ENCODE measurements at places on chromosomes 5 and 9. TPM values are rescaled to one million over a fixed set of nuclear protein-coding genes. Genes with fewer than 3 reads are reported as not detected.

GRCh38 chr5:144680711-144681110 lies 510.0 kb downstream of the KCTD16 start:
- DNase-seq: no peak

DNA sequence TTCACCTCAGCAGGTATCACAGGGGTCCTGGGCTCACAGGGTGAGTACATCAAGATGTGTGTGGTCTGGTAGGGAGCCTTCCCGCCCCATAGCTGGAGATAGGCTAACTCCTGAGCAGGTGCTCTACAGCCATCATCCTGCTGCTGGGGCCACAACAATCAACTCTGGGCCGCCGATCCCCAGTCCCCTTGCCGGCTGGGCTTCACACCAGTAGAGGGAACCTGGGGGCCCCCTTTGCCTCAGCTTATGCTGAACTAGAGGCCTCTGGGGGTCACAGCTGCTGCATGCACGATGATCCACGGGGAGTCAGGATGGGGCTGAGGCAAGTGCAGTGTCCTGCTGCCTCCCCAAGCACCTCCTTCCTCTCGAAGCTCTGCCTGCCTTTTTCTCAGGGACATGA lies 46.5 kb downstream of the IRF1 start:
- no peak for DNase-seq

GRCh38 chr9:114209151-114209550 lies 53.8 kb downstream of the COL27A1 start:
- DNase-seq: no peak

DNA sequence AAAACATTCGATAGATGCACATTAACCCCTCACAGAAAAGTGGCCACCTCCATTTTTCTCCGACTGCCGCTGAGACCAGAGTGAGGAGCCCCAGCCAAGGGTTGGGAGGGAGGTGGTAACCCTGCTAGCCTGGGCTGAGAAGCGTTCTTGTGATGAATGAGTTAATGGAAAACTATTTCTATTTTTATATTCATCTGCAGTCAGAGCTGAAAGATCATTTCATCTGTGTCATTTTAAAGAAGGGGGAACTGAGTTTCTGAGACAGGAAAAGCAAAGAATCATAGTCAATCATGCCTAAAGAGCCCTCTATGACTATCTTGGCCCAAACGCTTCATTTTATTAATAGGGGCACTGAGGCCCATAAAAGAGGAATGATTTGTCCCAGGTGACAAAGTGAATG lies 229.5 kb downstream of the PAPPA start:
- no peak for DNase-seq

GRCh38 chr9:125475385-125475784 lies 213.8 kb downstream of the GAPVD1 start:
- DNase-seq: no peak

DNA sequence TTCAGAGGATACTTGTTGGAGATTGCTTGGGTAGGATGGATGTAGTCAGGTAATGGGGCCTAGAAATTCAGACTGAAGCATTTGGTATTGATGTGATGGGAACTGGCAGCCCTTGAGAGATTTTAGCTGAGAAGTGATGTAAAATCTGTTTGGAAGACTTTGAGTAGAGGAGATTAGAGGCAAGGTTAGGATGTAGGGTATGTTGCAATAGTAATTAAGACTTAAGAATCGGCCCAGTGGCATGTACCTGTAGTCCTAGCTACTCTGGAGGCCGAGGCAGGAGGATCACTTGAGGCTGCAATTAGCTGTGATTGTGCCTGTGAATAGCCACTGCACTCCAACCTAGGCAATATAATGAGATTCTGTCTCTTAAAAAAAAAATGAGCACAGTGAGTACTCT lies 6.7 kb downstream of the NSD1 start:
- no peak for DNase-seq

GRCh38 chr9:117815315-117815714 lies 111.1 kb downstream of the TLR4 start:
- DNase-seq: no peak

DNA sequence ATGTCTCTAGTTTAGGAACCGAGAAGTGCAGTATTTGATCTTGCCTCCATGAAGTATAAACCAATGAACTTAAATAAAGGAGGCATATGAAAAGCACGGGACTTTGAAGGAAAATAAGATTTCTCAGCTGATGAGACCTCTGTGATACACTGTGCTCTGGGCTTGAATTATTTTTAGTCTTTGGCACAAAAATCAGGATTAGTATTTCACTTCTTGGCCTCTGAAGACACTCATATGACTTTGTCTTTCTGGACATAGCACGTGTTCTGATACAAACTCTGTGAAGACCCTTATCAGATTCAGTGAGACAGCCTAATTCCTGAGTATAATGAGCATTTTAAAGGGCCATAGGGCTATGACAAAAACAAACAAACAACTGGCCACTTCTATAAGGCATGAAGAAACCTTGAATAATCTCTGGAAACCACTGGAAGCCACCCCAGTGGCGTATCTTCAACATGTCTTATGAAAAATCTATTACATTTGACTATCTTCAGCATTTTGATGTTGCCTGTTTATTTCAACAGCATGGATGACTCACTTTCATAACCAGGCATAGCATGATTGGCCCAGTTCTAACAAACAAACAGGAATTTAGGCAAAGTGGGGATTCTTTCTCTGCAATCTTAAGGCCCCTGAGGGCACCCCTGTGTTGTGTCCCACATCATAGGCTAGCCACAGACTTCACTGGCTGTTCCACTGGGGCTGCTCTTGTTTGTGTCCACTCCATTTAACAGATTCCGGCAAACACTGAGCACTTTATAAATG lies 90.3 kb upstream of the ZNF462 start:
- DNase-seq: no peak

DNA sequence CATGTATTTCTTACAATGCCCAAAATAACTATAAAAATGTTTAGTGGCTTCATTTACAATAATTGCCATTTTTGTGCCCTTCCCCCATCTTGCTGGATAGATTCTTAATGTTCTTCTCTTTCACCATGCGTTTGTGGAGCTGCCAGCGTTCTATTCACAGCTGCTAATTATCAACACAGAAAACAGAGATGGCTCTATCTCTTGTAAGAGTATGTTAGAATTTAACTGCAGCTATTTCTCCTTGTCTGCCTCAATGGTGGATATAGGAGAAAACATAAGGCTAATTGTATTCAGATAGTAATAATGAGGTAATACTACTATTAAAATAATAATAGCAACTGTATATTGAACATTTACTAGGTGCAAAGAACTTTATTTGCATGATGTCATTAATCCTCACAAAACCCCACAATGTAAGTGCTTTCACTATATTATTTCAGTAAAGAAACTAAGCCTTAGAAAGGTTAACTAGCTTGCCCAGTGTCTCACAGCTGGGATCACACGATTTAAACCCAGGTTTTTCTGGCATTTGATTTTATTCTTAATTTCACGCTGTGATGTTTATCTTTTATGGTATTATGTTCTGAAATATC lies 50.1 kb downstream of the JAKMIP2 start:
- DNase-seq: no peak

DNA sequence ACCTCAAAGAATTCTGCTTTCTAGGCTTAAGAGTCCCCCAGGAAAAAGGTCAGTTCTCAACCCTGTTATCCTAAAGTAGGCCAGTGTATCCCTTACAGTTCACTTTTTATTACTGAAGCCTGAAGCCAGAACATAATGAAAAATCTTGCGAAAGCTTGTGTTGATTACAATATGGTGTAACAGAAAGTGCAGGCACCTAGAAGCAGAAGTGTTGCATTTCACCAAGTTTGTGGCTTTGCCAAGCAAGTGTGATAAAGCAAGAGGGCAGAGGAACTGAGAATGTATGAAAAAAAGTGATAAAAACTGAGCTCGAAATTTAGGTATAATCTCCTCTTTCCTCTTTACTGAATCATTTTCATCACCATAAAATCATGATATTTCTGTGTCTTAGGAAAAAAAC lies 26.2 kb downstream of the AGTPBP1 start:
- DNase-seq: no peak

- no peak for DNase-seq
Observed at GRCh38 chr9:93194641-93195040, 10.7 kb downstream of the WNK2 start.

- DNase-seq: no peak
Observed at GRCh38 chr9:17824191-17824590, 245.3 kb downstream of the SH3GL2 start.

DNA sequence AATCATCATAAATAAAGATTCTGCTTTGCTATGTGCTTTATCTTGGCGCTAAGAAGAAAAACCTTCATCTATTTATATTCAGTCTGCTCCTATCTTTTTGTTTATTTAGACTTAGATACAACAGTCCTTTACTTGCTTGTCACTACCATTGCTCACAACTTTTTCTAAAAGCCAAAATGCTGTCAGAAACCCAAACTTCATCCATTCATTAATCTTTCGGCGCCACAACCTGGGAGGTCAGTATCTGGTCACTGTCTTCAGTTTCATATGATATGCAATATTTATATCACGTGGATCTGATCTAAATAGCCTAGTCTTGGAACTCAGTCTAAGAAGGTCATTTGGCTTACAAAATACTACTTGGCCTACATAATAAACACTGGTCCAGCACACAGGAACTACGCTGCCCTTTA lies 159.3 kb upstream of the TARS1 start:
- DNase-seq: no peak

DNA sequence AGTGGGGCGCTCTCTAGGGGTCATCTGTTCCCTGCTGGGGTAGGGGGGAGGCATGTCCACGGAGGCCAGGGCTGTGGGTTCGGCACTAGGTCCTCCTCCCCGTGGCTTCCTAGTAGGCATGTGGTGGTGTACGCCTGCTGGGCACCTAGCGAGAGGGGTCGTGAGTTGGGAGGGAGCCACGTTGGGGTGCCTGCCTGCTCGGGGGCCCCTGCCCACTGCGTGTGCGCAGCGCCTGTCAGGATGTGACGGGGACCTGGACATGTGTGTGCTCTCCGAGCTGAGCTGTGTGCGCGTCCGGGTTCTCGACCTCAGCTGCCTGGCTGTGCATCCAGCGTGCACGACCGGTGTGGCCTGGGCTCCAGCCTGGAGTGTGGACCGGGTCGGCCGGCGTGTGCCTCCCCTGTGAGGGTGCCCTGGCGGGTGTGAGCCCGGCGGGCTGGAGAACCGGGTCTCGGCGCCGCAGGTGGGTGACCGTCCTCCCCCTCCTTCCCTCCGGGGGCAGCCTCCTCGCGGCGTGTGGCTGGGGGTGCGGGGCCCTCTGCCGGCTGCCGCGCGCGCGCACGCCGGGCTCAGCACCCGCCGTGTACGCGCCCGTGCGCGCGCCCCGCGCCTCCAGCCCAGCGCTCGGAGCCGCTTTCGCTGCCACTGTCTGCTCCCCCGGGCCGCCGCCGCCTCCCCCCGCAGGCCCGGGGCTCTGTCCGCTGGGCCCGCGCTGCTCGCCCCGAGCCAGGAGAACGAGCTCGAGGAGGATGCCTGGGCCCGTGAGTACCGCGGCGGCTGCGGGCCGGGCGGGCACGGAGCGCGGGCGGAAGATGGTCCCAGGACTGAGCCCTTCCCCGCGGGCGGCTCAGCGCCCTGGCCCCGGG lies at the start of gene PRR7:
Gene PRR7, plus strand, starts transcription at position 615 of the 866 bp plus-strand sequence. CDS start 8,254 bp downstream, outside the sequence.
- DNase-seq: peak; percentile 68

- DNase-seq: peak; percentile 59
Observed at GRCh38 chr5:137752905-137753690, 1.1 kb downstream of the HNRNPA0 start.

DNA sequence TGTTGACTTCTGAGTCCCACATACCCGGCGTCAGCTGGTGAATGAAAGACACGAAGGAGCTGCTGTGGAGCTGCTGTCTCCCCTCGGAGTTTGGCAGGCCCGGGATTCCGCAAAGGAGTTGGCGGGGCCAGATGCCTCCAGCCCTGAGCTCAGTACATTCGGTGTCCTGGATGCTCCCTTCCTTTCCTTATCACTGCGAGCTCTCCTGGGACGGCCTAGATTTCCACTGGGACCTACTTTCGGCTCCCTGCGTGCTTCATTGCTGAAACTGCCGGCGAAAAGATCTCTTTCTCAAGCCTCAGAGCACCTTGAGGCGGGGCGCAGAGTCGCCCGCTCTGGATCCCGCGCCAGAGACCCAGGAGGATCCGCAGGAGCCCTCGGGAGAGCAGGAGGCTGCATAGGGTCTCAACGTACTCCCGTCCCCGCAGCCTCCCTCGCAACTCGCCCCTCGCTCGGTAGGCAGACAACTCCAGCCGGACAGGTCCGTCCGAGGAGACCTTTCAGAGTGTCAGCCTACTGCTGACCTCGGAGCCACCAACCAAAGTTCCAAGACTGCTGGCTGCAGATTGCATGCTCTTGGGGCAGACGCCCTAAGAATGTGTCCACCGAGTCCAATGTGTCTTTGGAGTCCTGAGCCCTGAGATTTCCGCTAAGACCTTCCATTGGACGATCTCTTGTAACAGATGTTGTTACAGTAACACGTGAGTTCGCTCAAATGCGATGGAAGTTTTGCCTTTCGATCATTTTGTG lies 6.1 kb downstream of the ANXA2R start:
- peak; percentile 38 for DNase-seq

- DNase-seq: no peak
Observed at GRCh38 chr5:73317523-73317922, 131.1 kb downstream of the FOXD1 start.

GRCh38 chr5:137837491-137838394 lies 29.9 kb upstream of the MYOT start:
- DNase-seq: no peak

GRCh38 chr9:104738452-104738851 lies 9.0 kb upstream of the NIPSNAP3A start:
- no peak for DNase-seq

- peak; percentile 41 for DNase-seq
Observed at GRCh38 chr9:126722922-126723806, 81.7 kb upstream of the ZBTB43 start.

DNA sequence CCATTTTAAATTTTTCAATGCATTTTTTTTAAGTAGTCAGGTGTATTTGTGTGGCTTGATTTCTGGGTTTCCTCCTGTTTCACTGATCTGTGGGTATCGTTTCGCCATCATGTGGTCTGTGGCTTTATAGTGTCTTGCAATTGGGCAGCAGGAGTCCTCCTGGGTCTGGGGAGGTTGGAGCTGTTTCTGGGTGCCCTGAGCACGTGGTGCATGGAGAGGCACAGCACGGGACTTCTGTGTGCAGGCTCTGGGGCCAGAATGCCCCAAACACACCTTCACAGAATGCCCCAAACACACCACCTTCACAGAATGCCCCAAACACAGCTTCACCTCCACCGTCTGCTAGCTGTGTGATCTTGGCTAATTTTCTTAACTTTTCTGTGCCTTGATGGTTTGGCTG lies 82.6 kb upstream of the COL5A1 start:
- DNase-seq: no peak

DNA sequence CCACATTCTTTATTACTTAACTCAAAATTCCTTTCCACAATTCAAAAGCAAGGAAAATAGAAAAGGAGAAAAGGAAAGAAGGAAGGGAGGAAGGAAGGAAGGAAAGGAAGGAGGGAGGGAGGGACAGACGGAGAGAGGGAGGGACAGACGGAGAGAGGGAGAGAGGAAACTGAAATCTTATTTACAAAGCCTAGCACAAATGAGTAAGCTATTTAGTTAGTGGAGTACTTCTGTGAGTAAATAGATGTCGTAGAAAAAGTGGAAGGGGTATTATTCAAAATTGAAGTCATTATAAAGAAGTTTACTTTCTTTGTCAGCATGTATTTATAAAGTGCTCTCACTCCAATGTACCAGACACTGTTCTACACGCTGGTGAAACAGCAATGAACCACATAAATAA lies 177.9 kb downstream of the CETN3 start:
- DNase-seq: no peak

- no peak for DNase-seq
Observed at GRCh38 chr9:87595610-87596009, 97.9 kb downstream of the DAPK1 start.

The TPRN gene
- 9.6 TPM for total RNA-seq

The PTGS1 gene
- 0.39 TPM for total RNA-seq

The GPR151 gene
- total RNA-seq: not detected

The FCN2 gene
- total RNA-seq: not detected

The CAMK4 gene
- total RNA-seq: 33.7 TPM

The IFNA2 gene
- not detected for total RNA-seq
